ENCODE measurements at places on chromosomes 4 and X.

DNA sequence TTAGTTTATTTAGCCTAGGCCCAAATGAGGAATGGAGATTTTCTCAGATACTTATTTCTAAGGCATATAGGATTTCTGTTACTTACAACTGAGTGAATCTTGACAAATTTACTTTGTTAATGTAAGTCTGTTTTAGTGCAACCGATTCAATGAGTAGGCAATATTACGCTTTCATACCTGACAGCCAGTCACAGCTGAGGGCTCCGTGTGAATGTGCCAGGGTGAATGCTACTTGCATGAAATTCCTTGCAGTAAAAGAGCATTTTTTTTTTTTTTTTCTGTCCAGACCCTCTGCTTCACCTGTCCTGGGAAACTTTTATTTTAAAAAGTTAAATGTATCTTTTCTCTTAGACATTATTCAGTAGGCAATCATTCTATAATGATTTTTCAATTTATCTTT lies 1100.0 kb downstream of the FAT4 start:
- no peak for DNase-seq

DNA sequence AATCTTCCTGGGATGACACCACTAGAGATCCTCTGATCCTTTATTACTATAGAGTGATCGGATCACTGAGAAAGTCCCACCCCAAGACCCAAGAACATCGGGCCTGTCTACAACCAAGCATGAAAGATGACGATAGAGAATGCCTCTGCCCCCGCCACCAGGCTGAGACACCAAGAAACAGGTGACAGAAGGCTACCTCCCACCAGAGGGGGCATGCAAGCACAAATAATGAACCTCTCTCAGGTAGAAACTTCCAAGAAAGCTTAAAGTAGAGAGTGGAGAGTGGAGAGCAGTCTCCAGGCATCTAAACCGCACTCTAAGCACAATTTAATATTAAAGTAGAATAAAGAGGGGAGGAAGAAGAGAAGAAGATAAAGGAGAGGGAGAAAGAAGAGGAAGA lies 402.6 kb downstream of the INPP4B start:
- no peak for DNase-seq

GRCh38 chr4:167020410-167020809 lies 213.9 kb downstream of the SPOCK3 start:
- no peak for DNase-seq

GRCh38 chr4:173835903-173836302 lies 305.9 kb upstream of the HAND2 start:
- no peak for DNase-seq

DNA sequence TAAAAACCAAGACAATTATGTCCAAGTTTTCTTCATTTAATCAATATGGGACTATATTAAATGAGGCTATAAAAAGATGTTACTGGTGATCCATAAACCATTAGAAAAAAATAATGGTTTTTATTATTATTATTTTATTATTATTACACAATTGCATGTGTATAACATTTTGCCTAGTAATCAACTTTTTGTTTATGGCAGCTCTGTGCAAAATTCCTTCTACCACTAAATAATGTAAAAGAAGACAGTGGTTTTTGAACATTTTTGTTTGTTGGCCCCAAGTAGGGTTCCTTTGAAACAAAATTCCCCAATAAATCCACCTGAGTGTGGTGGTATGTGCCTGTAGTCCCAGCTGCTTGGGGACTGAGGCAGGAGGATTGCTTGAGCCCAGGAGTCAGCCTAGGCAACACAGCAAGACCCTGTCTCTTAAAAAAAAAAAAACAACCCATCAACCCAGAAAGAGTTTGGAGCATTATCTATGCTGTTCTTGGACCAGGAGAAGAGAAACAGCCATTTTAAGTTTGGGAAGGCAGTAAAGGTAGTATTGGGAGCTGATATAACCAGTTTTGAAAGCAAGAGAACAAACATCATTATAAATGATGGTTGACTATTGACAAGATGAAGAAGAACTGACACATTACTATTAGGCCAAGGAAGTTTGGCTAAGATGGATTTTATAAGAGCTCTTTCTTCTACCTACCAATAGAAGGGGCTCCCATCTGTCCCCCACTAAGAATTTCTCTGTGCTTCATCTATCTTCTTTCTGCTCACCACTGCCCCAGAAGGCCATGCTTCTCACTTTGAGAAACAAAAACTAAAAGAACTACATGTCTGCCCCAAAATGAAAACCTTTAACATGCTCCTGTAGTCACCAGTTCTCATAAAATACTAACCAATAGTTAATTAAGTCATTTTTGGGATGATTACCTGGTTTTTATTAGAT lies 2.2 kb downstream of the TMEM156 start:
- DNase-seq = no peak
